Left renal pelvis (tissue), 4 donors: ENCODE measurements at places on chromosomes 7 and 10. TPM values are rescaled to one million over a fixed set of nuclear protein-coding genes. Genes with fewer than 3 reads are reported as not detected.

The SPACDR gene
- 0.59 TPM for polyA plus RNA-seq

The SEMA4G gene
- 38.0 TPM for polyA plus RNA-seq

The C7orf57 gene
- 0.07 TPM for polyA plus RNA-seq

The ZNF518A gene
- 41.1 TPM for polyA plus RNA-seq

The PRSS37 gene
- polyA plus RNA-seq = 0.30 TPM

The SPOCK2 gene
- 137 TPM for polyA plus RNA-seq

The LCOR gene
- 30.1 TPM for polyA plus RNA-seq

The UTF1 gene
- polyA plus RNA-seq = not detected

The INHBA gene
- 5.3 TPM for polyA plus RNA-seq

The PDCD11 gene
- 24.6 TPM for polyA plus RNA-seq

The COX19 gene
- polyA plus RNA-seq = 10.3 TPM

The LMBR1 gene
- 41.4 TPM for polyA plus RNA-seq

The POLL gene
- polyA plus RNA-seq = 43.3 TPM

The NKX6-2 gene
- polyA plus RNA-seq = 9.5 TPM

The TWIST1 gene
- polyA plus RNA-seq = 8.5 TPM

The ABCC2 gene
- 10.0 TPM for polyA plus RNA-seq

The HMX3 gene
- polyA plus RNA-seq = not detected

The FANK1 gene
- 8.2 TPM for polyA plus RNA-seq

The SMKR1 gene
- polyA plus RNA-seq = 4.3 TPM

The OR6B1 gene
- not detected for polyA plus RNA-seq

The AGAP9 gene
- polyA plus RNA-seq = 6.7 TPM

The PNLIP gene
- not detected for polyA plus RNA-seq

The LRIT1 gene
- polyA plus RNA-seq = not detected

The PON3 gene
- polyA plus RNA-seq = 1.8 TPM

The EFCAB10 gene
- polyA plus RNA-seq = 1.7 TPM

The VKORC1L1 gene
- polyA plus RNA-seq = 34.3 TPM

The BTBD16 gene
- 1.0 TPM for polyA plus RNA-seq

The NRBF2 gene
- polyA plus RNA-seq = 23.7 TPM

The CARD11 gene
- 0.96 TPM for polyA plus RNA-seq

The TTYH3 gene
- polyA plus RNA-seq = 129 TPM

The IFIT1B gene
- 0.10 TPM for polyA plus RNA-seq

The TMEM168 gene
- 45.5 TPM for polyA plus RNA-seq

The ADRA2A gene
- 3.3 TPM for polyA plus RNA-seq

The CAV1 gene
- 39.3 TPM for polyA plus RNA-seq

The INSYN2A gene
- 3.9 TPM for polyA plus RNA-seq

The DIP2C gene
- polyA plus RNA-seq = 20.7 TPM

The GIMAP1 gene
- 2.7 TPM for polyA plus RNA-seq

The HOXA2 gene
- 11.0 TPM for polyA plus RNA-seq

The POU6F2 gene
- 0.33 TPM for polyA plus RNA-seq

The FAM25A gene
- polyA plus RNA-seq = not detected
